ENCODE measurements at places on chromosomes 16 and 17.

DNA sequence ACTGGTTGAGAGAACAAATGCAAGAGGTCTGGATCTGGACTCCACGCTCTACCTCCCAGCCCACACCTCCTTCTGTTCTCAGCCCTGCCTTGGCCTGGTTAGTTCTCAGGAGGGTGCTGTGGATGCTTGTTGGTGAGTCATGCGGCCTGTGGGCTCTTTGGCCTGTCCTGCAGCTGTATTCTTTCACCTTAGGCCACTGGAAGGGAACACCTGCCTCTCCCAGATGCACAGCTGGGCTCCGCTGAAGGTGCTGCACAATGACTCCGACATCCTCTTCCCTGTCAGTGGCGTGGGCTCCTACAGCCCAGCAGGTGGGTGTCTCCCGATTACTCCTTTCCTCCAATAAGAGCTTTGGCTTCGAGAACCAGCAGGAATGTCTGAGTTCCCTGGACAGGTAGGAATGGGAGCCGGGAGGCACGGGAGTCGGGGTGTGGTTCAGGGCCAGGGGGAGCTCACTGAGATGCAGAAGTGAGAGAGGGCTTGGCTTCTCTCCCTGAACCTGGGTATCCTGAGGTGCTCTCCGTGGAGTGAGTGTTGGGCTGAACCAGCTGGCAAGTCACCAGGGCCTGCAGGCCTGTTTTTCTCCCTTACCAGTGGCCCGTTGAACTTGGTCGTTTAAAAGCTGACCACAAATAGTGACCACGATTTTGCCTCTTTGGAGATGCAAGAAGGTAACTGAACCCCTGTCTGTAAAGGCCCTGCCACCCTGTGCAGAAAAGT lies 85.0 kb downstream of the SNX29 start:
- no peak for DNase-seq

DNA sequence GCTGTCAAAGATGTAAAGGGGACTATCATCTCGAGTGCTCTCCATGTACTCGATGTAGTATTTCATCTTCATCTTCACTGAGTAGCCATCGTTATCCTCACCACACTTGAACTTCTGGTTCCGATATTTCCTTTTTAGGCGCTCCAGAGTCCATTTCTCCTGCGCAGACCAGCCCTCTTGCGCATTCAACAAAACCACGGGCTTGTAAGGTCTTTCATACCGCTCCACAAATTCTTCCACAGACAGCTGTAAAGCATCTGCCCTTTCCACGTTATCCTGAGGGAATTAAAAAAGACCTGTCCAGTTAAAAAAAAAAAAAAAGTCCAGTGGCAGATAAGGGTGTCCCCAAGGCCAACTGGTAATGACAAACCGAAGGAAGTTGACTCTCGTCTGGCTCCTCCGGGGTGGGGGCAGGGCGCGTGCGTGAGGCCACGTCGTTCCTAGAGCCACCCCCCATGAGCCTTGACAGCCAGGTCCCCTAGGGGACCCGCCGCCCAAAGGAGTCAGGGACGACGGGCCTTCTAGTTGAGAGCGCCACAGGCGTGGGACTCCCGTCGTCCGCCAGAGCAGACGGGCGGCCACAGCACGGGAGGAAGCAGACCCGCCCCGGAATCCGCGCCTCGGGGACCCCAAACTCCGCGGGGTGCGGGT lies 701 bp downstream of the JMJD6 start:
- peak; percentile 56 for DNase-seq

- no peak for DNase-seq
These were observed 19.7 kb downstream of the QPRT start for GRCh38 chr16:29698484-29699323.

DNA sequence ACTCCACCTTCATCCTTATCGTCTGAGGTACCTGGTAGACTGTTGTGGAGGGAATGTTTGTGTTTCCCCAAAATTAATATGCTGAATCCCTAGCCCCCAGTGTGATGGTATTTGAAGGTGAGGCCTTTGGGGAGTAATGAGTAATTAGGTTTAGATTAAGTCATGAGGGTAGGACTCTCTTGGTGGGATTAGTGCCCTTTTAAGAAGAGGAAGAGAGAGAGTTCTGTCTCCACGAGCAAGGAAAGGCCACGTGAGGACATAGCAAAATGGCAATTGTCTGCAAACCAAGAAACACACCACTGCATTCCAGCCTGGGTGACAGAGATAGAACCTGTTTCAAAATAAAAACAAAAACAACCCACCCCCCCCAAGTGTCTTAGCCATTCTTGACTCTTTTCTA lies 21.0 kb upstream of the DDX52 start:
- no peak for DNase-seq

GRCh38 chr17:80442323-80442659 lies 27.3 kb downstream of the ENDOV start:
- DNase-seq, result no peak

- no peak for DNase-seq
These were observed 6.3 kb downstream of the CNTD1 start for GRCh38 chr17:42804918-42805367.

- peak; percentile 57 for DNase-seq
These were observed 11.5 kb downstream of the SLC35B1 start for GRCh38 chr17:49696233-49696761.

- DNase-seq, result no peak
These were observed 35.9 kb upstream of the ZNF469 start for GRCh38 chr16:88346680-88347505.

DNA sequence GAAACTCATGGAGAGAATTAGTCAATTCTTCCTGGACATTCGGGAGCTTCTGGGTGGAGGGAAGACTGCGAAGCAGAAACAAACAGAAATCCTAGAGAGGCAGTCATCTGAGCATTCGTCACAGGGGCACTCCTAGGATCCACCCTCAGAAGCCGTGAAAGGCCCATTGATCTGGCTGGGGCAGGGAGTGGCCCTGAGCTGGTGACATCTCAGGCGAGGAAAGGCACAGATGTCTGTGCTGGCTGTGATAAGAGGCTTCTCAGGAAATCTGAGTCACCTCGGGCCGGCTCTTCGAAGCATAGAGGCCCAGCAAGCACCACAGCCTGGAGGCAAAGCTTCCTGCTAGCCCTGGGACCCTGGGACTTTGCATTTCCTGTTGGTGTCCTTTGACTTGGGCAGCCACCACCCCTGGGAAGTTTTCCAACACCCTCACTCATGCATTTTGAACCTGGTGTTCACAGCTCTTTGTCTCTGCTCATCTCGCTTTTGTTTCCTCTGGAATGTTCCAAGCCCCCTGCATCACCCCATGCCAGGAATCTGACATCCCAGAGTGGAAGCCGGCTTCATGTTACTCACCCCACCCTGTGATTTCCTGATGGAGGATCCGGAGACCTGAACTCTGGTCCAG lies 23.3 kb upstream of the CDRT4 start:
- DNase-seq, result no peak

GRCh38 chr16:79167893-79168292 lies 432.6 kb downstream of the MAF start:
- no peak for DNase-seq

GRCh38 chr17:4959261-4959965 lies 8.2 kb downstream of the SPAG7 start:
- no peak for DNase-seq

- DNase-seq, result no peak
These were observed 11.1 kb upstream of the TFAP4 start for GRCh38 chr16:4283939-4284338.

- DNase-seq, result no peak
These were observed 7.4 kb downstream of the FOXF1 start for GRCh38 chr16:86517652-86518258.

GRCh38 chr17:59950049-59950448 lies 14.5 kb downstream of the RNFT1 start:
- DNase-seq, result no peak

- no peak for DNase-seq
These were observed 74.3 kb downstream of the FBXL20 start for GRCh38 chr17:39327109-39327508.

DNA sequence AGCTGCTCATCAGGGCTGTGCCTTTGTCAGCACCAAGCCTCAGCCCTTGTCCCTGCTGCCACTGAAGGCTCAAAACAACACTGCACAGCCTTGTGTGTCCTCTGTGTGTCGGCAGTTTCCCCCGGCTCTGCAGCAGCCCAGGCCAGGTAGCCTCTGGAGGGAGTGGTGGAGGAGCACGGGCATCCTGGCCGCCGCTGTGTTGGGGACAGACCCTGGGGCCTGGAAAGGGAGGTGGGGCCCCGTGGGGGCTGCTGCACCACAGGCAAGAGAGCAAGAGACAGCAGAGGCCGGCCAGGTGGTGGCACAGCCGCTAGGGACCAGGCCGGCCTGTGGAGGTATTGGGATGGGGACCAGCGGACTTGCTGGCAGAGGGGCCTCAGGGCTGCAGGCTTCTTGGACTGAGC lies 96.9 kb upstream of the ZNF750 start:
- DNase-seq, result no peak

- DNase-seq, result no peak
These were observed 33.9 kb downstream of the PLD6 start for GRCh38 chr17:17172001-17172939.

GRCh38 chr16:53510704-53511070 lies 7.7 kb upstream of the AKTIP start:
- DNase-seq, result no peak

DNA sequence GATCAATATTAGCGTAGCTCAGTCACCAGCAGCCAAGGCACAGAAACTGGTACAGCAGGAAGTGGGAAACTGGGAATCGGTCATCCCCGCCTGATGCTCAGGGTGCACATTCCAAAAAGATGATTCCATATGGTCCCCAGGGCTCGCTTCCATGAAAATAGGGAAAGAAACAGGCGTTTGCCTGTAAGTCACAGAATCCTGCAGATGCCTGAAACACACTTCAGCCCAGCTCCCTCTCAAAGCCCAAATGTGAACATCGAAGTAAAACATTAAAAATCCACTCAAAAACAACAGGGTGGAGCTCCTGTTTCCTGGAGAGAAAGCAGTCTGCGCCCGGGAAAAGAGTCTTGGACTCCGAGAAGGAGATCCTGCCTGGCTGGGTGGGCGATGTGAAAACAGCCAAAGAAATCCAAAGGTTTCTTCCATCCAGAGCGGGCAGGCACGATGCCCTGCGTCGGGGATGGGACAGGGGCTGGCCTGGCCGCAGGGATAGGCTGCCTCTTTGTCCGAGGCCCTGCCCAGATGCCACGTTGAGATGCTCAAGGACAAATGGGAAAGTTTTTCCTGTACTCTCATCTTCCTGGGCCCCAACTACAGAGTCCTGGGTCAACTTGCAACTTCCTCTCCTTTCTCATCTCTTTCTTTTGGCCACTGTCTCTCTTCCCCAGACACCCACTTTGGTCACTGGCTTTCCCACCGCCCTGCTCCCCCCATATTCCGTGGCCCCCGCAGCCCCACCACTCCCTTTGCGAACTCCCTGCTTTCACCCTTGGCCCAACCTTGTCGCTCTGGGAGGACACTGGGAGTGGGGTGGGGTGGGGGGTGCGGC lies 743 bp downstream of the WIPI1 start:
- no peak for DNase-seq

- DNase-seq, result peak; percentile 16
These were observed 14.5 kb downstream of the C17orf100 start for GRCh38 chr17:6666077-6666521.

DNA sequence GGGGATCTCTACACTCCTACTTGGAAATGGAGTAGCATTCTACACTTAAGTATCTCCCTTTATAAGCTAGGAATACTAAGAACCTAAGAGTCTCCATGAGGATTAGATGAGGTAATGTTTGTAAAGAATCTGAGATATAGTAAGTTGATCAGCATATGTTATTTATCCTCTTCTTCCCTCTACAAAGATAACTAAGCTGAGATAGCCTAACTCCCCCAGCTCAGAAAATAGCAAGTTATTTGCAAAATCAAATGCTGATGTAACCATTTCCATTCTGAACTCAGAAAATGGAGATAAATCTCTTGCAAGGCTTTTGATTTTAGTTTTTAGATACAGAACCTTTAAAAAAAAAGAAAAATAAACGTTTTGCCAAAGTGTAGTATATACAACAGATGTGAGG lies 526.0 kb downstream of the MAF start:
- DNase-seq, result no peak

- DNase-seq, result no peak
These were observed 34.5 kb downstream of the FAM222B start for GRCh38 chr17:28807925-28808634.

- DNase-seq, result no peak
These were observed 907 bp upstream of the ESRP2 start for GRCh38 chr16:68236826-68237242.

GRCh38 chr16:23408823-23409298 lies 44.1 kb downstream of the COG7 start:
- DNase-seq, result no peak

DNA sequence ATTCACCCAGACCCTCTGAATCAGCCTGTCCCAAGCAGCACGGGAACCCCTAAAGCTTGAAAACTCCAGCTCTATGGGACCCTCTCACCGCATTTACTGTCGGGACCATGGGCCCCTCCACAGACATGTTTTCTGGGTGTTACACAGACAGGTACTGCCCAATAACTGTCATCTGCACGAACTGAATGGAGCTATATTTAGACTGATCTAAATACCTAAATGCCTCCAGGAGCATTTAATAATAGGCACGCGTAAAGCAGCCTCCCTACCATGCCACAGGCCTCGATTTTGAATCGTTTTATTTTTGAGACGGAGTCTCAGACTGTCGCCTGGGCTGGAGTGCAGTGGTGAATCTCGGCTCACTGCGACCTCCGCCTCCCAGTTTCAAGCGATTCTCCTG lies 49.7 kb downstream of the EMP2 start:
- DNase-seq, result no peak

- DNase-seq, result no peak
These were observed 30.9 kb downstream of the PRPSAP2 start for GRCh38 chr17:18888766-18889290.

GRCh38 chr17:76088868-76089576 lies 10.0 kb downstream of the ZACN start:
- no peak for DNase-seq

DNA sequence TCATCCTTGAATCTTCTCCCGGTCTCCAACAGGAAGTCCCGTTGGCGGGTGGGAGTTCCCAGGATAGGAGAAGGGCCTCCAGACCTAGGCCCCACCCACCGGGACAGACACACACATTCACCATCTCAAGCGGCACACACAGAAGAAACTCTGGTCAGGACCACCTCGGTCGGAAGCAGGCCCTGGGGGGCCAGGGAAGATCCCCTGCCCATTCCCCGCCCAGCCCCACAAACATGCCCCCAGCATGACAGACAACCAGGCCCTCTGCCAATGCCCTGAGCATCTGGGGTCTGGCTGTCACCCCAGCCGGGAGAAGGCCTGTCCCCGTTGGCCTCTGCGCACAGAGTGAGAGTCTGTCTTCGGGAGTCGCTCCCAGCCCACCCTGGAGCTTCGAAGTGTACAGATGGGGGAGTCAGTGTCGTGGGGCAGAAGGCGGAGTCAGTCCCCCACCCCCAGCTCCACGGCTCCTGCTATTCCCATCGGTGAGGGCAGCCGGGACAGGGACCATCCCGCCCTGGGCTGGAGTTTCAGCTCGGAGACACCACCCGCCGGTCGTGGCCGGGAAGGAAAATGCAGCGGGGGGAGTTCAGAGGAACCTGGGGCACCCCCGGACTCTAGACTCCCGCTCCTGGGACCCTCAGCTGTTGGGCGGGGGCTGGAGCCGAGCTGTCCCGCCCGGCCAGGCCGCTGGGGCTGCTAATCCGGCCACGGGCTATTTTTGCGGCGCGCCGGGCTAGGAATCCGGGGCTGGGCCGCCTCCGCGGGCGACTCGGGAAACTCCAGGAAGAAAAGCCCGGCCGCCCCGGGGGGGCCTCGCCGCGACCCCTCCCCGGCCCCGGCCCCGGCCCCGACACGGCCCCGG lies 660 bp downstream of the RHBDF1 start:
- no peak for DNase-seq

GRCh38 chr17:81655378-81656117 lies 794 bp downstream of the PDE6G start:
- no peak for DNase-seq

Measured in activated CD4-positive, alpha-beta T cell treated with anti-CD3 and anti-CD28 coated beads, Interleukin-2, amount 50 U/mL, for 4 hours (primary cell).